ENCODE measurements at places on chromosomes 2 and 18.

GRCh38 chr2:33521791-33522281, 45.4 kb downstream of the RASGRP3 start:
- DNase-seq, result no peak

DNA sequence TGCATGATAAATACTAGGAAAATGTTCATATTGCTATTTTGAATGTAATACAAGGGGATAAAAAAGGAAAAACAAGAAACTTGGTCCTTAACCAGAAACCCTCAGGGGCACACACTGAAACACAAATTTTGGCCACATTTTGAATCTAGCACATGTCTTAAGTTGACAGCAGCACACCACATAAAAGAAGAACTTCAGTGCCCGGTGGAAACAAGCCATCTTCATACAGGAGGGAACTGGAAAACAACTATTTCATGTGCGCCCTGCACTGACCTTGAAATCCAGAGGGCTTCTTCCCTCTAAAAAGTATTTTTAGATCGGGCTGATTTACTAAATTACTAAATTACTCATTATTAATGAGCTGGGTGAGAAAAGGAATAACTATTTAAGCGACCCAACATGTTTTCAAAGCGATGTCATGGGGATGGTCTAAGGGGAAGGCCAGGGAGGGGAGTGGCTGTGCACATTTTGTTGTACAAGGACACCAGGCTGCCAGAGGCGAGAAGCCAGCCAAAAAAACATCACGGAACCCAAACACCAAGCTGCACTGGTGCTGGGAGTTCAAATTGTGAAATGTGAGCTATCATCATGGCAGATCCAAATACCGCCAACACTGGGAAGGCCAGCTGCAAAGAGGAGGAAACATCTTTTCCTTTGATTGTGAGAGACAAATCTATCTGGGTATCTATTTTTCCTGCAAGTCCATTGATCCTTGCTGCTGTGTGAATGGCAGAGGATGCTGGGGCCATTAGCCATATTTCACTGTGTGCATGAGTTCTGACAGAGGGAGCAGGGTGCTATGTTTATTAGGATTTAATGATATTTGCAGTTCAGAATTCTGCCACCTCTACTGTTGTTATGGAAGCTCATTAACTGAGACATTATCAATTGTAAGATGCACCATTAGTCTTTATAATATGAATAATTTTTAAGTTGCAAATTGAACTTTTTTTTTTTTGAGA, 150.7 kb upstream of the LMAN1 start:
- no peak for DNase-seq

DNA sequence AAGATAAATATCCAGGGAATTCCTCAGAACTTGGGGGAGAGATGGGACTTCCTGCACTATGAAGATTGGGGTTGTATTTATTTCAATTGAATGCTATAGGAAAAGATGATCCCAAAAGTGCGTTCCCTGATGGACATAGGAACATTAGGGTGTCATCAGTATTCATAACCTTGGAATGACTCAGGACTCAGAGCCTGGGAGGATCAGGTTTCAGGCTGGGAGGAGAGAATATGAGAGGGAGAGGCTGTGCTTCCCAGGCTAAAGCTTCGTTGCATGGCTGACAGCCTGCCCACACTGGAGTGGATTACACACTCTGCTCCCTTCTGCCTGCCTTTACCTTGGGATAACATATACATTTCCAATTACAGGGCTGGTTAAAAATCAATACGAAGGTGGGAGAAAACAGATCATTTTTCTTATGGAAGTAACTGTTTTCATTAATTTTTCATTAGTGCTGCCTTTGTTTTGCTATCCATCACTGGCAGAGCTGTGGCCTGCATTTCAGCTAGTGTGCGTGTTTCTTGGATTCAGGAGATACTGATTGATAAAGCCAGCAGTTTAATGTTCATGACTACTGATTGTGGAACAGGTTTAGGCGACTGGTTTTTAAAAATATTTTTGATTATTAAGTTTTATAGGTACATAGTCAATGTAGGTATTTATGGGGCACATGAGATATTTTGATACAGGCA, 118.7 kb downstream of the KCTD1 start:
- DNase-seq, result no peak

GRCh38 chr2:241003369-241003768, 5.0 kb downstream of the SNED1 start:
- no peak for DNase-seq

GRCh38 chr2:166411473-166412230, 35.9 kb upstream of the SCN9A start:
- no peak for DNase-seq

- DNase-seq, result no peak
These were observed 114.2 kb downstream of the SEPTIN10 start for GRCh38 chr2:109499566-109499965.
